ENCODE measurements at places on chromosomes 3 and 15.

- DNase-seq = peak; percentile 90
Observed at GRCh38 chr3:29759411-29760225, 478.7 kb downstream of the RBMS3 start.

GRCh38 chr15:78320183-78320582 lies 20.0 kb upstream of the CRABP1 start:
- DNase-seq = no peak

GRCh38 chr3:43838877-43839276 lies 148.1 kb downstream of the ABHD5 start:
- DNase-seq = no peak

- DNase-seq = no peak
Observed at GRCh38 chr15:31128477-31128876, 27.0 kb upstream of the TRPM1 start.

- DNase-seq = peak; percentile 17
Observed at GRCh38 chr3:187207624-187208023, 10.3 kb downstream of the RTP1 start.

DNA sequence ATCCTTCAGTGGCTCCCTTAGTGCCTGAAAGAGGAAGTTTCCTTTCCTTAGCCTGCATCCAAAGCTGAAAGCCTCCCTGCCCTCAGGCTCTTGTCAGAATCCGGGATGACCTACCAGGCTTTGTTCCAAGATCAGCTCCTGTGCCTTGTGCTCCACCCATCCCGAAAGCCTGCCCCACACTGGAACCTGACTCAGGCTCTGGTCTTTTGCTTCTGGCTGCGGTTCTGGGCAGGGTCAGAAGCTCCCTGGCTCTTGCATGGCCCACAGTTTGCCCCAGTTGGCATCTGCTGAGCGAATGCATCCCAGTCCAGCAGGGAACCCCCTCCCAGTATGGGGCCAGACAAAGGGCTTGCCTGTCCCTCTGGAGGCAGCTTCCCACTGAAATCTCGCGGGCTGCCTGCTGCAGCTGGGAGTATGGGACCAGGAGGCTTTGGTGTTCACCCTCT lies 25.9 kb upstream of the KIF23 start:
- DNase-seq = no peak

GRCh38 chr3:45311953-45312801 lies 76.2 kb upstream of the LARS2 start:
- no peak for DNase-seq

- DNase-seq = no peak
Observed at GRCh38 chr3:112460519-112461195, 38.6 kb downstream of the BTLA start.

- DNase-seq = peak; percentile 73
Observed at GRCh38 chr15:72339777-72340177, 19.8 kb upstream of the CELF6 start.

- DNase-seq = peak; percentile 19
Observed at GRCh38 chr15:92569778-92570177, 85.8 kb downstream of the FAM174B start.

GRCh38 chr3:194058189-194058571 lies 77.8 kb upstream of the HES1 start:
- peak; percentile 94 for DNase-seq

- no peak for DNase-seq
Observed at GRCh38 chr3:8136553-8136952, 365.1 kb upstream of the LMCD1 start.

GRCh38 chr3:122627301-122627700 lies 49.9 kb downstream of the PARP15 start:
- DNase-seq = peak; percentile 12

DNA sequence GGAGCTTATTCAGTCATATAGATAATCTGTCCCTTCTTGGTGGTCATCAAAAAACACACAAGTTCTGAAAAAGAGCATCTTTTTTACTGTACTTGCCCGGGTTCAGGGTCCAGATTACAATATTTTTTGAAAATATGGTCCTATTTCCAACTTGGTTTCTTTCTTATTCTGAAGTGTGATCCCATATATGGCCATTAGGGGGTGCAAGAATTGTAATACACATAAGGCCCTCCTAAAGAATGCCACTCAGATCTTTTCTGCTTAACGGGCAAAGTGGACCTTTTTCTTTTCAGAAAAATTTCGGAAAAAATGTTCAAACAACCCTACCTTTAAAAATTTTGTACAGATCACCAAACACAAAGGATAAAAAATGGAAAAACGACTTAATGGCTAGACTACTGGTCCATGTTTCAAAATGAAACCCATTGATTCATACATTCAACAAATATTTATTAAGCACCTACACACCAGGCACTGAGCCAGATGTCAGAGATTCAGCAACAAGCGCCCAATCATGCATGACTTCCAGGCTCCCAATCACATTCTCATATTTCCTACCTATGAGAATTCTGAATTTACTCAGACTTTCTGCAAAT lies 102.0 kb upstream of the MYRIP start:
- peak; percentile 41 for DNase-seq
